Fibroblast of upper back skin (primary cell): ENCODE measurements at places on chromosomes 5 and 9.

- DNase-seq: peak; percentile 97
Observed at GRCh38 chr5:14105718-14106410, 37.3 kb upstream of the TRIO start.

DNA sequence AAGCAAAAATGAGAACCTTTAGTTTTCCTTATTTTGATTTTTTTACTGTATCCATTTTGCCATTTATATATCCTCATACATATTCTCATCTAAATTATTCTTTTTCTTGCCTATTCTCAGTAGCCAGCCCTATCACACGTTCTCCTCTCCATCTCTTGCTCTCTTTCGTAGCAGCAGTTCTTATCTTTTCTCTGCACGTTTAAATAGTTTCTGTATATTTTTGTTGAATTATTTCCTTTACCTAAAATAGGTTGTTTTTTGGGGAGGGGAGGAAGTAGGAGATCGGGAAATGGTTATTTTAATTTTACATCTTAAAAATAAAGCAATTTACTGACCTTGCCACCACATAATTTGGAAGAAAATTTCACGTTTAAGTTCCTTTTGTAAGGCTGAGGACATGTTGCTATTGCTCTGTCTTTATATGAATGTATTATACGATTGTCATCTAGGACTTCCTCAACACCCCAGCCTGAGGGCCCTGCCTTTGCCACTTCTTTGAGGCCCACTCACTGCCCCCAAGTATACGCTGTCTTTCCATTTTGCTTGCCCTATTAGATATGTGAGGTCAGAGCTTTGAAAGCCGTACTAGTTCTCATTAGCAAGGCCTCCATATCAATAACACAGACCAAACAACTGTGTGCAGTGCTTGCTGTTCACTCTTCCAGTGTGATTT is 140.3 kb downstream of the GNAQ start:
- no peak for DNase-seq

GRCh38 chr9:104233366-104233765 is 139.3 kb downstream of the SMC2 start:
- no peak for DNase-seq

DNA sequence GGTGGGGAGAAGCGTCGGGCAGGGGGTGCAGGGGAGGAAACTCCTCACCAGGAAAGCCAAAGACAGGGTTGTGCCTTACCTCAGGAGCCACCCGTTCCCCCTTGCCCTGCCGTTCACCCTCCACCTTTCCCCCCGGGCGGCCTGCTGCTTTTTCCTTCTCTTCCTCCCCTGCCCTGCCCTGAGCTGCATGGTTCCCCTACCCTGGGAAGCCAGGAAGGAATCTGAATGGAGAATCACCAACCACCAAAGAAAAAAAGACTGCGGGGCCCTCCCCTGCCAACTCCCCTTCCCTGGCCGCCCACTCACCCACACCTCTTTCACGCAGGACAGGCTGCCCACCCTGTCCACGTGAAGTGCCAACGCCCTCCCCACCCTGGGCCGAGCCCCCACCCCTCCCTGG is 820 bp upstream of the NFX1 start:
- DNase-seq: no peak

GRCh38 chr5:27590503-27590902 is 552.1 kb upstream of the CDH9 start:
- DNase-seq: no peak

GRCh38 chr5:30104872-30105596 is 1088.5 kb upstream of the CDH6 start:
- peak; percentile 10 for DNase-seq

GRCh38 chr9:106092083-106092482 is 397.7 kb downstream of the TMEM38B start:
- DNase-seq: no peak

GRCh38 chr9:20309124-20309523 is 313.2 kb downstream of the MLLT3 start:
- DNase-seq: no peak

DNA sequence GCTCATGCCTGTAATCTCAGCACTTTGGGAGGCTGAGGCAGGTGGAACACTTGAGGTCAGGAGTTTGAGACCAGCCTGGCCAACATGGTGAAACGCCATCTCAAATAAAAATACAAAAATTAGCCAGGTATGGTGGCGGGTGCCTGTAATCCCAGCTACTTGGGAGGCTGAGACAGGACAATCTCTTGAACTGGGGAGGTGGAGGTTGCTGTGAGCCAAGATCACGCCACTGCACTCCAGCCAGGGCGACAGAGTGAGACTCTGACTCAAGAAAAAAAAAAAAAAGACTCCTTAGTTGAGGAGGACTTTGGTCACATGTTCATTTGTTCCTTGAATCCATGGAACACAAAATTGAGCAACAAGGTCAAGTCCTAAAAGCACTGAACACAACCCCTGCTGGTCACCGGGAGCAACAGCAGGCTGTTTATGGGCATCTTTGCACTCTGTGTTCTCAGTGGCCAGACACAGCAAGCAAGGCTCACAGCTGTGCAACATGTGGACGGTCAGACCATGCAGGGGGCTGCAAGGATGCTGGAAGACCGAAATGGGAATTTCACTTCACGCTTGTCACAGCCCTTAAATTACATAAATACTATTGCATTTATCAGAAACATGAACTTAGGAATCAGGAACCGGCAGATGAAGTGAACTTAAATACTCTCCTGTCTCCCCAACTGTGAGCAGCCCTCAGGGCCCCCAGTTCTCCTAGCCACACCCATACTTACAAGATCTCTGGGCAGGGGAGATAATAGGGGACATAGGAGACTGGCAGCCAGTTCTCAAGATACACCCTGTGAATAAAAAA is 2.8 kb downstream of the GBGT1 start:
- DNase-seq: peak; percentile 49

DNA sequence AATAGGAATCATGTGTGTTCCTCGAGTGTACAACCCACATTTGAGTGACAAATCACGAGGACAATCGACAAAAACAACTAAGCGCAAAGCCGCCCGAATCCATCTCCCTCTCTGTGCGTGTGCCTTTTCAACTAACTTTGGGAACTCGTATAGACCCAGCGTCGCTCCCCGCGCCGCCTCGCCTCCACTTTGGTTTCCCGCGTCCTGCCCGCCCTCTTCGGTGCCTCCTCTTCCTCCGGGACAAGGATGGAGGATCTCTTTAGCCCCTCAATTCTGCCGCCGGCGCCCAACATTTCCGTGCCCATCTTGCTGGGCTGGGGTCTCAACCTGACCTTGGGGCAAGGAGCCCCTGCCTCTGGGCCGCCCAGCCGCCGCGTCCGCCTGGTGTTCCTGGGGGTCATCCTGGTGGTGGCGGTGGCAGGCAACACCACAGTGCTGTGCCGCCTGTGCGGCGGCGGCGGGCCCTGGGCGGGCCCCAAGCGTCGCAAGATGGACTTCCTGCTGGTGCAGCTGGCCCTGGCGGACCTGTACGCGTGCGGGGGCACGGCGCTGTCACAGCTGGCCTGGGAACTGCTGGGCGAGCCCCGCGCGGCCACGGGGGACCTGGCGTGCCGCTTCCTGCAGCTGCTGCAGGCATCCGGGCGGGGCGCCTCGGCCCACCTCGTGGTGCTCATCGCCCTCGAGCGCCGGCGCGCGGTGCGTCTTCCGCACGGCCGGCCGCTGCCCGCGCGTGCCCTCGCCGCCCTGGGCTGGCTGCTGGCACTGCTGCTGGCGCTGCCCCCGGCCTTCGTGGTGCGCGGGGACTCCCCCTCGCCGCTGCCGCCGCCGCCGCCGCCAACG is at the start of gene GPR150:
Gene GPR150, plus strand, starts transcription at position 58 of the 840 bp plus-strand sequence. Its CDS starts 189 bp downstream, at position 247.
- DNase-seq: peak; percentile 22

DNA sequence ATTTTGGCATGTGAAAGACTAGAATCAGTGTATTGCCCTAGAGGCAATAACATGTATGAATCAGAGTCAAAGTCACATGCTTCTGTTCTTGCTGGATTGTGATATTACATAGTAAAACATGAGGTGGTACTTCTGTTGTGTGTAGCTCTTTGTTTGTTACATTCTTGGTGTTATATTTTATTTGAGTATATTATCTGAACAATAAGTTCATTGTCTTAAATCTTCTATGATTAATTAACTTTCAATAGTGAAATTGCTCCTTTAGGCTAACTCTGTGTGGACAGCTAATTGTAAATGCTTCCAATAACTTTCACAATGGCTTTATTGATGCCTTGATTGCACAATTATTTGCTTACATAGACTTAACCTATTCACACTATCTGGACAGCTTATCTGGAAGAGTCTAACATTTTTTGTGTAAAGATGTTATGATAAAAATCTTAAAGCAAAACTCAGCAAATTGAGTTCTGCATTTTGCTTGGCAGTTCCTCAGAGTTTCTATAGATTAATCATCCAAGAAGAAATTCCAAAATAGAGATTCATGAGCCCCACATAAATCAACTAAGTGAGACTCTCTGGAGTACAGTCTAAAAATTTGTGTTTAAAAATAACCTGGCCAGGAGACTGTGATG is 239.6 kb upstream of the TUSC1 start:
- DNase-seq: peak; percentile 74
